ENCODE measurements at places on chromosomes 1 and 21. TPM values are rescaled to one million over a fixed set of nuclear protein-coding genes. Genes with fewer than 3 reads are reported as not detected.

C8B gene
- not detected for total RNA-seq

OPTC gene
- total RNA-seq = not detected

LCE3E gene
- total RNA-seq = not detected

TEKT2 gene
- total RNA-seq = 0.14 TPM

MCOLN2 gene
- 0.05 TPM for total RNA-seq

BEND5 gene
- total RNA-seq = 0.47 TPM

OR6N1 gene
- total RNA-seq = not detected

GPA33 gene
- not detected for total RNA-seq

DPYD gene
- 21.7 TPM for total RNA-seq

OR14K1 gene
- not detected for total RNA-seq

USH2A gene
- total RNA-seq = not detected

OR2L5 gene
- not detected for total RNA-seq

MYOC gene
- not detected for total RNA-seq

KRTAP19-5 gene
- total RNA-seq = not detected

MFAP2 gene
- total RNA-seq = 24.5 TPM

PDZK1 gene
- 0.34 TPM for total RNA-seq

ILF2 gene
- total RNA-seq = 267 TPM

MCOLN3 gene
- not detected for total RNA-seq

ADGRL4 gene
- total RNA-seq = 157 TPM

C1orf185 gene
- not detected for total RNA-seq

WNT4 gene
- 0.14 TPM for total RNA-seq

HSD3B2 gene
- total RNA-seq = not detected

LIX1L gene
- total RNA-seq = 21.1 TPM

OR2G6 gene
- not detected for total RNA-seq

PROX1 gene
- 114 TPM for total RNA-seq

CSMD2 gene
- total RNA-seq = not detected

DYRK1A gene
- 75.6 TPM for total RNA-seq

MYBPH gene
- not detected for total RNA-seq

AGMAT gene
- total RNA-seq = 1.2 TPM

RNU1-2 gene
- total RNA-seq = under 0.01 TPM

CLCA2 gene
- not detected for total RNA-seq

LHX8 gene
- total RNA-seq = not detected

LCE1E gene
- total RNA-seq = not detected

SMIM1 gene
- total RNA-seq = 0.56 TPM

TIE1 gene
- 1,392 TPM for total RNA-seq

LCE2A gene
- not detected for total RNA-seq

S100A12 gene
- total RNA-seq = not detected

ATAD3B gene
- 15.0 TPM for total RNA-seq

IGSF21 gene
- not detected for total RNA-seq

NFIA gene
- 12.4 TPM for total RNA-seq

CCDC17 gene
- total RNA-seq = 1.2 TPM

DNAJC28 gene
- total RNA-seq = 2.6 TPM

PCP4 gene
- total RNA-seq = not detected

LAX1 gene
- total RNA-seq = 0.19 TPM

BRINP3 gene
- total RNA-seq = not detected

CCNL2 gene
- total RNA-seq = 71.1 TPM

METTL25B gene
- total RNA-seq = 11.8 TPM

HSD3B1 gene
- not detected for total RNA-seq

ZBTB18 gene
- total RNA-seq = 25.4 TPM

AGTRAP gene
- total RNA-seq = 47.5 TPM

FUCA1 gene
- total RNA-seq = 20.6 TPM

ERICH3 gene
- total RNA-seq = not detected

CAMK1G gene
- not detected for total RNA-seq

CFAP107 gene
- total RNA-seq = not detected

DNAJC8 gene
- total RNA-seq = 68.1 TPM

All from dermis blood vessel endothelial cell (primary cell).